ENCODE measurements at places on chromosomes 3 and 15. TPM values are rescaled to one million over a fixed set of nuclear protein-coding genes. Genes with fewer than 3 reads are reported as not detected.
A peak's percentile ranks its signal among the peaks of the same experiment; 100 is the strongest.

The ALDH1L1 gene
- not detected for total RNA-seq

The MCCC1 gene
- total RNA-seq, result 32.2 TPM

The SCN5A gene
- total RNA-seq, result 0.39 TPM

The ARMC8 gene
- total RNA-seq, result 43.0 TPM

The CPB1 gene
- total RNA-seq, result not detected

The GNAT1 gene
- total RNA-seq, result 0.12 TPM

The INKA1 gene
- total RNA-seq, result 1.2 TPM

The ECE2 gene
- not detected for total RNA-seq

DNA sequence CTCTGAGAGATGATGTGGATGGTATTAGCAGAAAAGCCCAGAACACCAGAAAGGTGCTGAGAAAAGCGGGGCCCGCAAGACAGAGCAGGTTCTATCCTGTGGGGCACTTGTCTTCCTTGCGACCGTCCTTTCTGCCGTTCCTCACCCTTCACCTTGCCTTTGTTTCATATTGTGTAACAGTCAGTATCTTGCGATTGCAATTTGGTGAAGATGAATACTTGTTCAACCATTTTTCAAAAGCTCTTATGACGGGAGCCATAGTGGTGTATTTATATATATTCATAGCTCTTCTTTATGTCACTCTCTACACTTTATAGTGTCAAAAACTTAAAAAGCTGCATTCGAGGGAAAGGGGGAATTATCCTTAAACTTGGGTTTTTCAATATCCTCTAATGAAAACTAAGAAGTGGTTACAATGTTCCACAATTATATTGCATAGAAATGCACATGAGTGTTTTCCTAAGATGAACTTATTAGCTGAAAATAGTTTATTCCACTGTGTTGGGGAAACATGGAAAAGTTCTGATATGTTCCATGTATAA is 797 bp downstream of the MAP3K13 start:
- H3K27me3 ChIP-seq, result peaks cover 79% of the 10 kb centered on the region

- no peak overlapping the region for H3K4me3 ChIP-seq
- DNase-seq, result no peak
- H3K27me3 ChIP-seq, result no peaks in the 10 kb centered on the region
- H3K27ac ChIP-seq, result no peak overlapping the region
Observed at GRCh38 chr3:4748701-4749378, 230.4 kb upstream of the BHLHE40 start.

DNA sequence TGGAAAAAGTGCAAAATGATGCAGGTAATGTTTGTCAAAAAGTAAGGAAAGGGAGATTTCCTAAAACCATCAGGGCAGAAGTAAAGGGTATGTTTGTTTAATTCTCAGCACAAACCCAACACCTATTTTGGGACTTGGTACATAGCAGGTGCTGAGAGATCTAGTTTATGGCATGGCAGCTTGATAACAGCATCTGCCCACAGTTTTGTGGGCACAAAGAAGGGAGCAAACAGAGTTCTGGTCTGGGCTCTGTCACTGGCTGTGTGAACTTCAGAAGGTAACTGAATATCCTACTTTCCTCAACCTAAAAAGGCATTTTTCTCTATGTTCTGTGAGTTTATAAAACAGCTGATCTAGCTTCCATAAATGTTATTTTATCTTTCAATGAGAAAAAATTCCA is 141.6 kb downstream of the PLCH1 start:
- H3K36me3 ChIP-seq, result no peaks in the 10 kb centered on the region
- H3K4me3 ChIP-seq, result no peak overlapping the region
- H3K4me1 ChIP-seq, result peaks cover 2% of the 10 kb centered on the region
- H3K27ac ChIP-seq, result no peak overlapping the region
- no peak for DNase-seq

DNA sequence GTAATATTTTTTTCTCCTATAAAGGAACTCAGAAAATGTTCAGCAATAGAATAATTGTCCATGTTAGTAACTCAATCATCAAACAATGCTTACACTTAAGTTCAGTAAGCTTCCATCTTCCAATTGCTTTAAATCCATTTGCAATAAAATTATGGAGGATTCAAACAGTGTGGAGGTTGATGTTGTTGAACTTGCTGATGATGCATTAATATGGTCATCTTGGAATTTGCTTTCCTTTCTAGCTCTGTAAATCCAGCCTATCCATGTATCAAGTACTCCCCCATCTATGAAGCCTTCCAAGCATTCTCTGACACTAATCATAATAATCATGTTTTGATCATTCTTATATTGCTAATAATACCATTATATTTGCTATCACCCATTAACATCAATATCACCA is 378.4 kb upstream of the CNTN3 start:
- no peaks in the 10 kb centered on the region for H3K4me1 ChIP-seq
- DNase-seq, result no peak
- no peaks in the 10 kb centered on the region for H3K36me3 ChIP-seq
- no peak overlapping the region for H3K4me3 ChIP-seq

DNA sequence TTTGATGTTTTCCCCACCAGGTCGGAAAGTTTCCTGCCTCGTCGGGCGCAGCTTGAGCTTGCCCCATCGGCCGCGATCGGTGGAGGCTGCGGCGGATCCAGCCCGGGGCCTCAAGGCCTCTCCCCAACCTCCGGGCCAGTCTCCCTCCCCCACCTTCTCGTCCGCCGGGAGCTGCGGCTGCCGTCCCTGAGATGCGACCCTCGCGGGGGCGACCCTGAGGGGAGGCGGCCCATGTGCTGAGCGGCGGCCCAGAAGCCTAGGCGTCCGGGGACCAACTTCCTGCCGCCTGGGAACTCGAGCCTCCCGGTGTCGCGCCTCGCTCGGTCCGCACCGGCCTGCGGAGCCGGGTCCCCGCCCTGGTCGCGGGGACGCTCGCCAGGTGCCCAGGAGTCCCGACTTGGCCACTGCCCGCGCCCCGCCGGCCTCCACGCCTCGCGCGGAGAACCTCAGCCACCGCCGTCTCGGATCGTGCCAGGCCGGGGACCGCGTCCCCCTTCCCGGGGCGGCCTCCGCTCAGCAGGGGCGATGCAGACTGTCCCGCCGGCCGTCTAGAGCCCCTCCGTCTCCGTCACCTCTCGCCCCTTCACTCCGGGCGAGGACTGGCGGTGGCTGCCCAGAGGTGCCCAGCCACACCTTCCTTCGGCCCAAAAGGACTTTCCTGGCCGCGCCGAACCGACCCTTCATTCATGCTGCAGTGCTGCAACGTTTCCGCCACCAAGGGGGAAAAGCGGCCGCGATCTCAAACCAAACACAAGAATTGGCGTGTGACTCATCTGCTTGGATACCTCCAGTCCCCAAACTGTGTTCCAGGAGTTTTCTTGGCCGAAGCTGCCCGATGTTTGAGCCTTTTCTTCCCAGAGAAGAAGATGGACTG is 656 bp downstream of the SLMAP start:
- H3K4me3 ChIP-seq, result peak overlapping the region; percentile 97
- peak overlapping the region; percentile 92 for H3K27ac ChIP-seq
- peaks cover 28% of the 10 kb centered on the region for H3K36me3 ChIP-seq

DNA sequence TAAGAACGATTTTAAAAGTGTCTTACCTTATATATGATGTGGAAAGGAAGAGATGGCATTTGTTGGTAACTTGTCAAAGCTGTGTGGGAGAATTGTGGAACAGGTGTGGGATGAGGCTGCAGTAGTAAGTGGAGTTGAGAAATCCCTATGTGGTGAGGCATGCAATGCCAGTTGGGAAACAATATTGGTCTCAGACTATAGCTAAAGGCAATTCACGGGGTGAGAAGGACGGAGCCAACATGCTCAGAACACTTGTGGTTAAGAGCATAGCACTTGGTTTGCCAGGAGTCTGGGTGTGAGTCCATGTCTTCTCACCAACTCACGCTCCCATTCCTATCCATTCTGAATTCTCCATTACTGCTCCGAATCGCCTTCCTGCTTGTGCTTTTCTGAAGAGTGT is 615.6 kb upstream of the ADAMTS9 start:
- H3K36me3 ChIP-seq, result no peaks in the 10 kb centered on the region
- H3K27ac ChIP-seq, result no peak overlapping the region
- no peaks in the 10 kb centered on the region for H3K4me1 ChIP-seq
- no peak for DNase-seq
- H3K27me3 ChIP-seq, result peaks cover 4% of the 10 kb centered on the region
- no peak overlapping the region for H3K4me3 ChIP-seq

GRCh38 chr3:66443118-66443803 is 57.6 kb downstream of the LRIG1 start:
- DNase-seq, result no peak
- H3K4me1 ChIP-seq, result peaks cover 9% of the 10 kb centered on the region
- no peak overlapping the region for H3K27ac ChIP-seq
- no peaks in the 10 kb centered on the region for H3K36me3 ChIP-seq
- H3K27me3 ChIP-seq, result no peaks in the 10 kb centered on the region
- H3K4me3 ChIP-seq, result no peak overlapping the region
